ENCODE measurements at places on chromosomes 5 and 9.

DNA sequence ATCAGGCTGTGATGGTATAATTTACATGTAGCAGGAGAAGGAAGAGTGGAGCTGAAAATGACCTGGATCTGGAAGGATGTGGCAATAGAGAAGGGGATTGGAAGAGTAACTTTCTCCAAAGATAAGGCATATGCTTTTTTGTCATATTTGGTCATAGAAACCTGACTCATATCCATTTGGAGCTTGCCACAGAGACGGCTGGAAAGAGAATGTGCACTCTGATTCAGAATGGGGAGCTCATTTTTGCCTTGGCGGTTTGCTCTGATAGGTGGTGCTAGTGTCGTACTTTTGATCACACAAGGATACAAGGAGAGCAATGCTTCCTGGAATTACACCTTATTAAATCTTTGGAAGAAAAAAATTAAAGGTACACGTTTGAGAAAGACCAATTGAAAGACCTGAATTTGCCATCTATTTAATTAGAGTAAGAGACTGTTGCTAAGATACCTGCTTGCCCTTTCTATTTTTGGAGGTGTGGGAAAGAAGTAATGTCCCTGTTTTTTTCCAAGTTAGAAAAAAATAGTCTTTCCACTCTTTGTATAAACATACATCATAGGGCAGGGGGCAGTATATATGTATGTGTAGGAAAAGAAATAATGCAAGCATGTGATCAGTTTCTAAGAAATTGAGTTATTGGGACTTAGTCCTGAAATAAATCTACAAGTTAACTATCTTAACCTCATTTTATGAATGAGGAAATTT is 5.4 kb downstream of the LSM11 start:
- peak; percentile 75 for DNase-seq

GRCh38 chr5:146490089-146490843 is 25.7 kb downstream of the GPR151 start:
- no peak for DNase-seq

DNA sequence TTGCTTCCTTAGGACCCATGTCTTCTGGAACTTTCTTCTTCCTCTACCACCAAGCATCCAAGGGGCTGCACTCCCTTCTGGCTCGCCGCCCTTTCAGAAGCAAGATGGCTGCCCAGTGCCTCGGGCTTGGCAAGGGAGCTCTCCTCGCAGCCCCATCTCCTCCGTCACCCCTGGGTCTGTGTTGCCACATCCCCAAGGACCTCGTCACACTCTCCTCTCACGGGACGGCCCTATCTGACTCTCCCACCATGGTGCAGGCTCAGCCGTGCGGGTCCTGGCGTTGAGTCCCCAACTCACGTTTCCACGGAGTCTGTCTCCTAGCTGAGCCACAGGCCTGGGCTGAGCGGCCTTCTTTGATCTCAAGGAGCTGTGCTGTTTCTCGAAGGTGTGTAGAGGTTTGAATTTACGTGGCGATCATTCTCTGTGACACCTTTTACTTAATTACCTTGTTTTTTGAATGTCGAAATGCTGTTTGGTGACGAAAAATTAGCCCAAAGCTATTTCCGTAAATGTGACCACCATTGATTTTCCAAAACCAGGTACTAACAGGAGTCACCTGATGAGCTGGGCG is 15.0 kb upstream of the SCGB3A1 start:
- no peak for DNase-seq

DNA sequence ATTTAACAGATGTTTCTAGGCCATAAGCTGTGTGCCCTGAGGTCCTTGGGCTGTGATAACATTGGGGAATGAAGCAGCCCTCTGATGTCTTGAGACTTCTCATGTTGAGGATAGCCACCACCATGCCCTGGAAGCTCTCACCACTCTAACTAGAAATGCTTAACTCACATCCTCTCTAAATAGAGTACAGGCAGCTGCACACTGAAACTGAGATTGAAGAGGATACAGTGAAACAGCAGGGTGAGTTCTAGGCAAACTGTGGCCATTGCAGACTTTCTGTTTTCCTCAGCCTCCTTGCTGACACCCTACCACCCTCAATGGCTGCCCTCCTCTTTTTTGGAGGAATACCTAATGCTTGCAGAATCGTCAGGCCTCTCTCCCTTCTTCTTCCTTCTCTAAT is 22.4 kb downstream of the UTP15 start:
- DNase-seq = no peak

- DNase-seq = no peak
These were observed 113.3 kb upstream of the SHB start for GRCh38 chr9:38182321-38182720.

- DNase-seq = peak; percentile 34
These were observed 2.3 kb downstream of the HAPLN1 start for GRCh38 chr5:83718195-83718825.

GRCh38 chr5:116340799-116341198 is 233.8 kb downstream of the SEMA6A start:
- DNase-seq = no peak

GRCh38 chr5:116394186-116394867 is 180.3 kb downstream of the SEMA6A start:
- DNase-seq = no peak

- DNase-seq = no peak
These were observed 265.2 kb upstream of the IRX1 start for GRCh38 chr5:3330442-3330841.

All from foreskin keratinocyte (primary cell).